ENCODE measurements at places on chromosomes 7 and 10.

GRCh38 chr10:36097696-36098095, 455.6 kb upstream of the FZD8 start:
- no peak for DNase-seq

DNA sequence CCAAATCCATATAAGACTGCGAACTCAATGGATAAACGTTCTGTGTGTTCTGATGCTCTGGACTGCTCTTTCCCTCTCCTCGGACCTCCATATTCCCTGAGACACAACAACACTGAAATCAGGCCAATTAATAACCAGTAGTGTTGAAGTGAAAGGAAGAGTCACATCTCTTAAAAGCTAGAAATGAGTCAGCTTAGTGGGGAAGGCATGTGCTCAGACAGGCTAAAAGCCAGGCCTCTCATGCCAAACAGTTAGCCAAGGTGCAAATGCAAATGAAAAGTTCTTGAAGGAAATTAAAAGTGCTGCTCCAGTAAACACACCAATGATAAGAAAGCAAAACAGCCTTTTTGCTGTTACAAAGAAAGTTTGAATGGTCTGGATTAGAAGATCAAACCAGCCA, 29.3 kb downstream of the TNS3 start:
- DNase-seq: no peak

- DNase-seq: no peak
Measured at GRCh38 chr7:123410273-123410904, 124.0 kb downstream of the IQUB start.

GRCh38 chr10:44865289-44865671, 45.9 kb upstream of the TMEM72 start:
- no peak for DNase-seq

- DNase-seq: no peak
Measured at GRCh38 chr10:18504161-18504560, 147.2 kb downstream of the NSUN6 start.
